ENCODE measurements at places on chromosomes 6 and 20. TPM values are rescaled to one million over a fixed set of nuclear protein-coding genes. Genes with fewer than 3 reads are reported as not detected.

The TMEM244 gene
- not detected for total RNA-seq

DNA sequence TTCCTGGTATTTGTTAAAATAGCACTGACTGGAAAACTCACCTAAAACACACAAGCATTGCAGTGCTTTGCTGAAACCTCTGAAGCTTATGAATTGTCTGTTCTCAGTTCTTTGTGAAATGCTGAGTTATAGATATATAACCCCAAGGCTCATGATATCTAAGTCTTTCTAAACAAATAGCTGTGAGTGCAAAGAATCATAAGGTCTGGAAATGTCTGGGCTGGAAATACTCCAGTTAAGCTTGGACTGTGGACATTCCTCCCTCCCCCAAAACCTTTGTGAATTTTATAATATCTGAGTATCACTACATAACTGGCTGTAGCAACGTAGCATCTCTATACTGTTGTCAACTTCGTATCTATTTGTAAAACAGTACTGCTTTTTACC is 69.1 kb downstream of the CBLN4 start:
- DNase-seq = no peak

- DNase-seq = peak; percentile 91
Measured at GRCh38 chr20:37345339-37346235, at the start of gene SRC. Gene SRC (plus strand): TSS chr20:37346140. CDS start chr20:37384154, 38,014 bp downstream.

GRCh38 chr20:37454636-37455385 is 66.2 kb upstream of the NNAT start:
- DNase-seq = no peak

DNA sequence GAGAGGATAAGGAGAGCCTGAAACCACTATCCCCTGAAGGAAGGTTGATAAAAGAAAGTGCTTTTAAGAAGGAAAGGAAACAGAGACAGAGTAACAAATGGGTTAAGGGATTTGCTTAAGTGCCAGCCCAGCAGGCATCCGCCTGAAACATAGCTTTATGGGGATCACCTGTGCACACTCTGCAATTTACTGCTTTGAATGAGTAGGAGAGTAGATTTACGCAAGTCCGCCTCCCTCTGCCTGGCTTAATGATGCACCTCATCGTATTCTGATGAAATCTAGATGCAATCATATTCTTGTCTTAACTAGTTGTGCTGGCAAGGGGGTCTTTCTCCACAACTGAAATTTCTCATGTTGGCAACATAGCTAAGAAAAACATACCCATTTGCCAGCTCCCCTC is 101.1 kb upstream of the ID4 start:
- DNase-seq = no peak

DNA sequence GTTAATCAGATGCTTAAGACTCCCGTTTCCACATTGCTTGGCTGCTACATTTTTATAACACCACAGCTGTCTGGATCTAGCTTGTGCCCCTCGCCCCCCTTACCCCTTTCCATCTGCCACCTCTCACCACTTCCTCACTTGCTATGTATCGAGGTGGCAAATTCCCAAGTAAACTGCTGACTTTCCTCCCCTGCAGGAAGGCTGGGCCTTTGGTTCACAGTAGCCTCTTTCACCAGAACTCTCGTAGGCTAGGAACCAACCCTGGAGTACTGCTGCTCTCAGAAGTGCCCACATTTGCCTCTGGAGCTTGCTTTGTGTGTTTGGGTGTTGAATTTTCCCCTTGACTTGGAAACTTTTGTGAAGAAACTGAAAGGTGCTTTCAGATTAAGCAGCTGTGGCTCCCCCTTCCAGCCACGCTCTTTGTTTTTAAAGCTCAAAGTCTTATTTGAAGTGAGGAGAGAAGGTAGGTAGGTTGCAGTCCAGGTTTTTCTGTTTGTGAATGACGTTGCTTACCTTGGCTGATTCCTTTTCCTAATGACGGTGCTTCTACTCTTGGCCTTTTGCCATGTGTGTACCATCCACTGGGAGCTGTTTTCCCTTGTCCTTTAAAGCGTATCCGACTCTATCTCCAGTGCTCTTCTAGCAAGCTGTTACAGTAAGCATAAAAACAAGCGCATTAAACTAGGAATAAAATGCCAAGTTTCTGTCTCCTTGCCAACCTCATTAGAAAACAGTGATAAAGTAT is 90.4 kb downstream of the CARMIL1 start:
- DNase-seq = no peak

DNA sequence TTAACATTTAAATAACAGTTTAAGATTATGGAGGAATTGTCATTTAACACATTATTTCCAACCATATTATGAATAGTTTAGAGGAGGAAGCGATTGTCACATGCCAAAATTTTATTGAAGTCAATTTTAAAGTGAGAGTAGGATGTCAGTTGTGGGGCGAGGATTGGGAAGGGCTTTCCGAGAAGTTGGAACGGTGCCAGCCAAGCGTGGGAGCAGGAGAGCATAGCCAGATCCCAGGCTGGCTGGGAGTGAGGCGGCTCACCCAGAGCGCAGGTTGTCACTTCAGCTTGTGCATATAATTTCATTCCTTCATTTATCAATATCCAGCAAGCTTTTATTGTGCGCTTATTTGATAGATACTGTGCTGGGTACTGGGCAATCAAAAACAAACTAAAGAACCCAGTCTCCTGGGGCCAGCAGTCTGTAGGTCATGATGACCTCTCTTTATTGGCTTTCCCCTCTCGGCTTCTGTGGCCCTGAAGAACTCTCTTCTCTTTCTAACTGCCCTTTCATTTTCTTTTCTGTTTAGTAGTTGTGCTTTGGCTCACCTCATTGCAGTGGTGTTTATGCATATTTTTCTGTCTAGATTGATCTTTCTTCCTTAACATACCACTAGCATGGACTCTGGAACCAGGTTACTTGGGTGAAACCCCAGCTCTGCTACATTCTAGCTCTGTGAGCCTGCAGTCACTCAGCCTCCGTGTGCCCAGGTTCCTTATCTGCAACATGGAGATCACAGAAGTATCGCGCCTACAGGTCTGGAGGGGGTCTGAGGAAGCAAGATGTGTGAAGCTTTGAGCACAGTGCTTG is 6.4 kb downstream of the CEP43 start:
- peak; percentile 74 for DNase-seq

DNA sequence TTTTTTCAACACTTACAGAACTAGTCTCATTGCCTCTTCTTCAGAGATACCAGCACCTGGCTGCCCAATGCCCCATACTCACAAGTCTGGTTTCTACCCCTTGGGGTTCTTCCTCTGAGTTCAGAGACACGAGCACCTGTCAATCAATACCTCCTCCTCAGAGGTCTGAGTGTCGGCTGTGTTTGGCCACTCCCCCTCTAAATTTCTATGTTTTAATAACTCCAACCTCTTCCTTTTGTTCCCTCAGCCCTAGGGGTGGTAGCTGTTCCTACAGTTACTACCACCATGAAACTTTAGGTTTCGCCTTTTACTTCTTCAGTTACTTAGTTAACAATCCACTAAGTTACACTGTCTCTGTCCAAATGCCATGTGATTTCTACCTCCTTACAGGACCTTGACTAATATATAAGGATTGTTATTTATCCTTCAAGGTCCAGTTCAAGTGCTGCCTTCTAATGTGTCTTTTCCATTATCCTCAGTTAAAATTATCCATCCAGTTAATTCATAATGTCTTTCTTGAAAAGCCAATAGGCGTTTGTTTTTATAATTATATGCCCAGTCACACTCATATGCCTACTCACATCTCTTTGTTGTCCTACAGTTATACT is 14.6 kb upstream of the PHF20 start:
- DNase-seq = no peak

The PRRC2A gene
- 166 TPM for total RNA-seq

GRCh38 chr6:116096979-116097816 is 3.5 kb upstream of the NT5DC1 start:
- no peak for DNase-seq

The WFDC12 gene
- not detected for total RNA-seq

DNA sequence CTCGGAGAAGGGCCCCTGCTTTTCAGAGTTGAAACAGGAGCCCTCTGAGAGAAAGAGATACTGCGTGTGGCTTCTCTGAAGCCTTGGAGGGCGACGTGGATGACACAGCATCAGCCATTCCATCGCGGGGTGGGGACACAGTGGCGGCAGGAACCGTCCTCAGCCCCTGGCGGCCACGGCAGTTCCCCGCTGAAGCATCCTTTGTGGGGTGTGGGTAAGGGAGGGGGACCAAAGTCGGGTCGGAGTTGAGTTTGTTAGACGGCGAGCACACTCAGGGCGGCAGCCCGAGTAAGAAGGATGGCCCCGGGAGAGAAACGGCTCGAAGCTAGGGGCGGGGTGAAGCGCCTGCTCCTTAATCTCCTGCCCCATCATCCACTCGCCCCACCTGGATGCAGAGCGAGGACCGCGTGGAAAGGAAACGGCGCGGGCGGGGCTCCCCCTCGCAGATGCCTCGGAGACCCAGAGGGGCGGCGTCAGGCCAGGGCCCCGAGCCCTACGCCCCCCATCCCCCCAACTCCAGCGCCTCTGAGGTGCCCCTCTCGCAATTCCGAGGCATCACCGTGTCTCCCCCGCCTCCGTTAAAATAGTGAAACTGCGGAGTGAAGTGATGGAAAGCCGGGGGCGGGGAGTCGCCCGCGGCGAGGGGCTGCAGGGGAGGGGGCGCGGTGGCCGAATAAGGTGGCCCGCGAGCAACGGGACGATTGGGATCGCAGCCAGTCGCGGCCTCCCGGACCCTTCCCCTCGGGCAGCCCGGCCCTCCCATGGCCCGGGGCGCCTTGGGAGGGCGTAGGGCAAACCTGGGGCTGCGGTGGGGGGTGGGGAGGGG is 796 bp upstream of the RREB1 start:
- DNase-seq = peak; percentile 72

DNA sequence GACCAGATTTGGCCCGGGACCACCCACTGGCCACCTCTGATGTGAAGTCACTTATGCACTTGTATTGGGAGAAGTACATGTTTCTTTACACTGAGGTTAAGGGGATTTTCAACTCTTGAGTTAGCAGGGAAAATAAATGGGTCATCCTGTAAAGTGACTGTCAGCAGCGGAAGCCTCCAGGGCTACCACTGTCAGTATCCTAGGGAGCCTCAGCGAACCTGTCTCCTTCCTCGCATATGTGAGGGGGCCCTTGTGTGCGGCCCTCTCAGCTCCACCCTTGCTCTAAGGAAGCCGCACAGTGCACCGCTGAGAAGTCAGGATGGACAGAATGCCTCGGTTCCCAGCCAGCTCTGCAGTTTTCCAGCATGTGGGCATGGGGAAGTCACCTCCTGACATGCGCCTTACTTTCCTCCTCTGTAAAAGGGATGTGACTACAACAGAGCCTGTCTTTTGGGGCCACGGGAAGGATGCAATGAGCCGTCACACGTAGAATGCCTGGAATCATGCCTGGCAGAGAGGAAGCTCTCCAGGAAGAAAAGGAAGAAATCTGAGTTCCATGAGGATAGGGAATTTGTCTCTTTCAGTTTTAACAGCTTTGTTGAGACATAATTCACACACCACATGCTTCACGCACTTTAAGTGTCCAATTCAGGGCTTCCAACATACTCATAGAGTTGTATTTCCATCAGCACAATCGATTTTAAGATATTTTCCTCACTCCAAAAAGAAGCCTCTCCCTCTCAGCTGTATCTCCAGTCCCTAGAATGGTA is 115.4 kb downstream of the SYCP2 start:
- no peak for DNase-seq

DNA sequence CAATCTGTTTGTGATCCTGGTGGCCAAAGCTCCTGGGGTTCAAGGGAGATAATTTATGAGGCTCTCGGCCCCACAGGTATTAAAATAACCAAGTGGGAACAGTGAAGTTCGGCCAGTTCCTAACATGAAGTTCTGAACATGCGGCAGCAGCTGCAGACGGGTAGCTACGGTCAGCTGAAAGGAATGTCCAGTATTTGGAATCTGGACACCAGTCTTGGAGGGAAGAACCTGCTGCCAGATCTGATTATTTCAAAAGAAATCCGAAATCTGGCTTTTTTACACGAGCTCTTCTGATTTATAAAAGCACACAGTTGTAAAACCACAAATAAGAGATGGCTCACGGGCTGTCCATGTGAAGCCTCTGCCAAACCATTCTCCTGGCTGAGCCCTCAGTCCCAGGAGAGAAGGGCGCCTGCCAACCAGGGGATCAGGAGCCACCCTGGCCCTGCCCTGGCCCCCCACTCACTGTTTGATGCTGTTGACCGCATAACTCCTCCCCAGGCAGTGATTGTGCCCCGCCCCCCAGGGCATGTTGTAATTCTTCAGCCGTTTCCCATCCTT is 28.2 kb upstream of the KCNB1 start:
- DNase-seq = peak; percentile 81

DNA sequence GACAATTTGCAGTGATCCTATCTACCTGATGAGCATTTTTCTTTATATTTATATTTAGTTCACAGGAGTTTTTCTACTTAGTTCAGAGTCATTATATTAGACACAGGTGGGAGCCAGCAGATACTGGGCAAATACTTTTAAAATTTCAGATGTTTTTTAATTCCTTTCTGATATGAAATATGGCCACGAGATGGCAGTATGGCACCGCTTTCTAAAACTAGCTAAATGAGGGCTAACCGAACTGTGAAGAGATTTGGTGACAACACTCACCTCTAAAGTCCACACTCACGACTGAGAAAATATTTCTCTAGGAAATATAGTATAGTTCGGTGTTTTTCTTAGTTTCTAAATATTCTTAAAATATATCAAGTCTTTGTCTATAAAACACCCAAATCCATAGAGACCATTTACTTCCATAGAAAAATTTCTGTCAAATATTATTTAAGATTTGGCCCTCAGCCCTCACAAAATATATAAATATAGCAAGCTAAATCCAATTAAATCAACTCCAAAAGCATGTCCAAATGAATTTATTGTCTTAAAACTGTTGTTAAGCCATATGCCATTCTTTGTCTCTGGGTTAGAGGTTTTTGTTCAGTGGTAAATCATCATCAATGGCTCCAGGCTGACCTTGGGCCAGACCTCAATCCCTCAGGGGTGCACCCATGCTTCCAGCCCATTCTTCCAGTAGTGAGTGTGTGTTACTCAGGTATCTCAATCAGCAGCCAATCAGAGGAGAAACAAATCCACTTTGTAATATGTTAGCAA is 63.6 kb downstream of the HUS1B start:
- peak; percentile 73 for DNase-seq

DNA sequence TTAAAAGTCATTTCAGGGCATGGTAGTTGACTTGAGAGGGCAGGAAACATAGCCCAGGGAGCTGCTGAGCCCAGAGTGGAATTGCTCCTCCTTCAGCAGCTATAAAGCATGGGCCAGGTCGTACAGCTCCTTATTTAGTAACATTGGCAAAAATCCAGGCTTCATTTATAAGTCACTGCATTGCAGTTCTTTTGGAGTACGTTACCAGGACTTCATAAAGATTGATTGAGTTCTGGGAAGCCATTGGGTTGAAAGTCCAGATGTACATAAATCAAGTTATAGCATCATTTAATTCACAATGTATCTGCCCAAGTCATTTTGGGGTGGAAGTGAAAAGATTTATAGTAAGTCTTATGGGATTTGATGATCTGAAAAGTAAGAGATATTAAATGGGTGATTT is 53.0 kb upstream of the ANKEF1 start:
- no peak for DNase-seq

GRCh38 chr6:30263734-30264133 is 50.5 kb upstream of the TRIM26 start:
- no peak for DNase-seq

DNA sequence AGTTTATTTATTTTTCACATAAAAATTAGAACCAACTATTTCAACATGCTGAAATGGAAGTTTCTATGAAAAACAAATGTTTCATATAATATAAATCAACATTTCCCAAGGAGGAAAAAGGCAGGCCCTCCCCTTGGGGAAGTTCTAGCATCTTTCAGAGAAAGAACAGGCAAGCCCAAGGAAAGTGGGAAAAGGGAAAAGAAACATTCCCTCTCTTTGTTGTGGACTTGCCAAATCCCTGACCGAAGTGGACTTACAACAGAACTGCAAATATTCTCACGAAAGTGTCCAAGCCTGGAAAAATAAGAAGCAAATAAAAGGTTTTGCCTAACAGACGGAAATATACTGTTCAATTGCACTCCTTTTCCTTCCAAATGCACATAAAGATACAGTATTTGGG is 214.4 kb downstream of the ATXN1 start:
- DNase-seq = no peak

Measured in sciatic nerve (tissue), 2 donors.